ENCODE measurements at places on chromosomes 5 and 9.

DNA sequence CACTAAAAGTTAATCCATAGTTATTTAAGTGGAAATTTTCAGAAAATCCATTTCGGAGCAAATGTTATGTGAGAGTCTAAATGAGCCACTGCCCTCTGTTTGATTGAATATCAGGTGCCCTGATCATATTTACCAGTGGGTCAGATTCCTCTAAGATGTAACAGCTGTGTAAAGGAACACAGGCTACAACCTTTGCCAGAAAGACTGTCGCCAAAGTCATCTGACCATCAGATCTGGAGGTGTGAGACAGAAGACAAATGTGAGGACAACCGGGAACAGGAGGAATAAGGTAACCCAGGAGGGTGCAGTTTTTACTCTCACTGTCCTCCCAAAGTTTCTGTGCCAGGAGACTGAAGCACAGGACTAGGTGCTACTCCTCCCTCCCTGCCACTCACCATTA lies 90.8 kb downstream of the CAAP1 start:
- DNase-seq = no peak

DNA sequence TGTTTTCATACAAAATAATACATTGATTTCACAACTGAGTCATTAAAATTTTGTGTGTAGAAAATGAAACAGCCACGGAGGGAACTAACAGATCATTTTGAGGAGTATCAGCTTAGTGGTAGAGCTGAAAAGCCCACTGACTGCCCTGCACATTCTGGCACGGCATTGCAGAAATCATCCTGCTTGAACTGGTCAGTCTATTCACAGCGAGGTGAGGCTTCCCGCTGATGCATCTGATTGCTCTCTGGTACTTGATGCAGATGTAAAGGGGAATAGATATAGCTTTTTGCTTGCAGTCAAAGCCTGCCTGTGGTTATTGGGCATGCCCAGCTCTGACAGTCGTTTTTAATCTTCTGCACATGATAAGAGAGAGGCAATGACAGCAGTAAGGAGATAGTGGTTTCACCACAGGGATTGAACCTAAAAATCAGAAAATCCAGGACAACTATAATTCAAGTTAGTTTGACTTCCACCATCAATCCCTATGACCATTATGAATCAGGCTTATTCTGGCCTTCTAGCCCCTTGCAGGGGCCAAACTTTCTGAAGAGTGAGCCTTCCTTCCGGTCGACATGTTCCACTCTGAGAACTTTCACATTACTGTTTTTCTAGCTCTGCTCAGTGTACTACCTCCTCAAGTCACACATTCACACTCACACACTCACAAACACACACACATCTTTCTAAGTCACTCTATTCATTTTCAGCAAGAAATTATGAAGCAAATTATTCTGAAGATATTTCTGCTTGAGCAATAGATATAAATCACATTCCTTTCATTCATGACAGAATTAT lies 782.8 kb upstream of the NUDT12 start:
- DNase-seq = no peak

- no peak for DNase-seq
These were observed 23.4 kb downstream of the C9orf50 start for GRCh38 chr9:129597355-129598088.

- no peak for DNase-seq
These were observed 9.8 kb downstream of the PDLIM4 start for GRCh38 chr5:132267166-132267739.

GRCh38 chr5:4150067-4150466 lies 554.4 kb downstream of the IRX1 start:
- no peak for DNase-seq

DNA sequence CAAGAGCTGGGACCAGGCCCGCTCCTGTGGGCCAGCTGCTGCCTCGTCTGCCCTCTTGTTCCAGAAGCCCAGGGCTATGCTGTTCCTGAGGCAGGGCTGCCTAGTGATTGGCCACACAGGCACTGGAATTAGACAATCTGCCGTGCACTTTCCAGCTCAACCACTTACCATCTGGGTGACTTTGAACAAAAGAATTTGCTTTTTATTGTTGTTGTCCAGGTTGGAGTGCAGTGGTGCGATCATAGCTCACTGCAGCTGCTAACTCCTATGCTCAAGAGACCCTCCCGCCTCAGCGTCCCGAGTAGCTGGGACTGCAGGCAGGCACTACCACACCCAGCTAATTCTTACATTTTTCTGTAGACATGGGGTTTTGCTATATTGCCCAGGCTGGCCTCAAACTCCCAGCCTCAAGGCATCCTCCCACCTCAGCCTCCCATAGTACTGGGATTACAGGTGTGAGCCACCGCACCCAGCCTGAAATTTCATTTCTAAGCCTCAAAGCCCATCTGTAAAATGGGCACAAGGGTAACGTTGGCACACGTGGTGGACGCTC lies 1.2 kb upstream of the NEK6 start:
- peak; percentile 70 for DNase-seq

DNA sequence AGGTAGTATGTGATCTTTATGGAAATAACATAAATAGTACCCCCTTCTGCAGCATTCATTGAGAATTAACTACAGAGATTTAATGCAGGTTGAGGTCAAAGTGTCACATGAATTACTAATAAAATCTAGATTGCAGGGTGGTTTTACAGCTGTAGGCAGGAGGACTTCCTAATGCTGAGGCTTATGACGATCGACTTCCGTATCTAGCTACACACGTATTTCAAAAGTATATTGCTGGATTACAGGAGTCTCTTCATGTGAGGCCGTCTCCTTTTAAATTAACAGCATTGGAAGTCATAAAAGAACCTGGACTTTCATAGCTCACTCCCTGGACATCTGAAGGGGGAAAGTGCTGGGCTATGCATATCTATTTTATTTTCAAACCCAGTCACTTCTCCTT lies 180.9 kb downstream of the OSTF1 start:
- no peak for DNase-seq

GRCh38 chr5:41143131-41143901 lies 70.0 kb downstream of the C6 start:
- no peak for DNase-seq

GRCh38 chr9:71928806-71929205 lies 17.4 kb downstream of the C9orf85 start:
- no peak for DNase-seq

DNA sequence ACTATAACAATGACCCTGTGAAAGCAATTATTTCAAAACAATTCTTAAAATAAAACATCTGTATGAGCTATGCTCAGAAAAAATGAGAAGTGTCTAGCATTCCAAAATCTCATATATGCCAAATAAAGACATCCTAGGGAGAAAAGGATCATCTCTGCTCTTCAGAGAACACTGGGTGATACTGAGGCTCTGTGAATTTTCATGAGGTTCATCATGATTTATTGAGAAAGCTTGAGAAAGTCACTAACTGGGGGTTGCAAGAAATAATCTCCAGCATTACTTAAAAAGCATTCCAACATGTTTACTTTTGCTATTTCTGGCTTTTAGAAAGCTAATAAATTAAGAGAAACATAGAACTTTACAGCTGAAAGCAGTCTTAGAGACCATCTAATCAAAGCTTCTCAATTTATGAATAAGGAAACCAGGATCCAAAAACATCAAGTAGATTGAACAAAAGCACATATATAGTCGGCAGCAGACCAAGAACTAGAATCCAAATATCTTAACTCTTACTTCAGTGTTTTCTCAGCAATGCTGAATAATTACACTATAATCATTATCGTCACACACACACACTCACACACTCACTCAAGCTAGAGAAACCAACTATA lies 372.8 kb downstream of the NR2F1-AS1 start:
- DNase-seq = no peak

- no peak for DNase-seq
These were observed 116.0 kb upstream of the LPCAT1 start for GRCh38 chr5:1639757-1640156.

GRCh38 chr5:169121630-169122420 lies 179.1 kb downstream of the SLIT3 start:
- no peak for DNase-seq

- DNase-seq = no peak
These were observed 147.5 kb downstream of the CAVIN4 start for GRCh38 chr9:100725371-100725770.

DNA sequence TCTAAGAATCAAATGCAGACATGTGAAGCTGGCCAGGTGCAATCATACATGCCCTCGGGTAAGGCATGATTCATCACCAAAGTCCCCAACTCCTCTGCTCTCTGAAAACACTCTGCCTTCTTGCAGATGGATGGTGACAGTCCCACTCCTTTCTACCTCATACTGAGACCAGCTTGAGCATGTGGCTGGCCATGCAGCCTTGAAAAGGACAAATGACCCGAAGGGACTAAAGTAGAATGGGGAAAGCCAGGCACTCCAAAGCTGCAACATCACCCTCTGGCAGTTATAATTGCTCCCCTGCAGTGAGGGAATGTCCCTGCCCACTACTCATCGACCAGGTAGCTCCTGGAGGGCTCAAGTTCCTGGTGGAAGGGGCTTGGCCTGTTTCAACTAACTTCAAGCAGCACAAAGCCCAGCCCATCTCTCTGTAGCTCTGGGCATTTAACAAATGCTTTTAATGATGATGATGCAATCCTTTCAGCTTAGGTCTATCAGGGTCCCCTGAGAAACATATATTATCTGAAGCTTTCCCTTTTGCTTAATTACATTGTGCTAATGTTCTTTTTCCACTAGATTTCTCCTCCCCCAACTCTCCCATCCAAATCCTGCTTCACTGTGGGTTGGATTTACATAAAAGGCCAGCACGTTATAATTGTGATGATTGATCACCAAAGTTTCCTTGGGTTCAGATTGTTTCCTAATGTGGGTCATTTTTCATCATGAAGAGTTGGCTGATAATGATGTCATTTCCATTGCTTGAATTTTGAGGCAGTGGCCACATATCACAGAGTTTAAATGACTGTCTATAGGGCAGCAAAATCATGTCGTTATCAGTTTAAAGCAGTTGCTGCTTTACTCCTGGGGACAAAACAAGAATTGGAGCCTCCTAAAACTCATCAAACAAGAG lies 436.5 kb upstream of the SLC30A5 start:
- DNase-seq = no peak

- no peak for DNase-seq
These were observed 395.2 kb downstream of the BNC2 start for GRCh38 chr9:16475257-16475656.

DNA sequence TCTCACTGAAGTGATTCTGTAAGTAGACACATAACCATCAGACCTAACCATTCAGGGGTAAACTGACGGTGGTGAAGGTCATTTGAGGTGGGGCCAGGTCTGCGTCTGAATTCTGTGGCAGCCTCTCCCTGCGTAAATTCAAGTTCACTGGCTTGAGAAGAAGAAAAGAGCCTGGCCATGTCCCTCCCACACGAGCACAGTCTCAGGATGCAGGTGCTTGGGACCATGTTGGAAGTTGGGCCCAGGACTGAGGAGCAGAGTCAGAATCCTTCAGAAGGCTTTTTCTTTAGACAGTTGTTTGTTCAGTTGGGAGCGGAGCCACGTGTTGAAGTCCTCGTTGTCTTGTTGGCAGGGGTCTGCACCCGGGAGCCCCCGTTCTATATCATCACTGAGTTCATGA lies 24.1 kb downstream of the QRFP start:
- DNase-seq = no peak

DNA sequence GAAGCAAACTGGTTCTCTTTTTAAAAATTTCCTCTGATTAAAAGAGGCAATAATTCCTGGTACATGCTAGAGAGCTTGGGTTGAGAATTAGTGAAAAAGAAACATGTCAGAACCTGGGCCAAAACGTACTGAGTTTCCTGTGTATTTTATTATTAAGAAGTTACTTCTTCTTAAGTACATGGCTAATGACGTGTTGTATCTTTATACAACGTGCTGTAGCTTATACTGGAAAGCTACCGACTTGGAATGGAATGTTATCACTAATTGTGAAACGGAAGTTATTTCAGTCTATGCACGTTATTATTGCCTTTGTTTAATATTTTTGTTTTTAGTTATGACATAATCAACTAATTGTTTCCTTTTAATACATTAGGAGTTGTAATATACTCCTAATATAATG lies 43.1 kb downstream of the ZNF366 start:
- DNase-seq = no peak

DNA sequence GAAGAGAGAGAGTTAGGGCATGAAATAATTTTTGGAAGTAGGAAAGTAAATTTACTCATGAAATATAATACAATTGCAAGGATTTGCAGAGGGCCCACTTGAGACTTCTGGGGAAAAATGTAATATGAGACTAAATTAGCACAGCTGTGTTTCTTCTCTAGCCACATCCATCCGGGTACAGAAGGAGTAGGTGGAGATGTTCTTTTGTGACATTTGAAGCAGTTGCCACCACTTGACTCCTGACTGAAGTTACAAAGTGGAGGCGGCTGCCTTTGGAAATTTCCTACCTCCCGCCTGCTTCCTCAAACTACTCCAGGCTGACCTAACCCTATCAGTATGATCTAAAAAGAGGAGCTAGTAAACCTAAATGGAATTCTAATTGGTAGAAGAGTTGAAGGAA lies 58.1 kb upstream of the SHISAL2B start:
- no peak for DNase-seq

DNA sequence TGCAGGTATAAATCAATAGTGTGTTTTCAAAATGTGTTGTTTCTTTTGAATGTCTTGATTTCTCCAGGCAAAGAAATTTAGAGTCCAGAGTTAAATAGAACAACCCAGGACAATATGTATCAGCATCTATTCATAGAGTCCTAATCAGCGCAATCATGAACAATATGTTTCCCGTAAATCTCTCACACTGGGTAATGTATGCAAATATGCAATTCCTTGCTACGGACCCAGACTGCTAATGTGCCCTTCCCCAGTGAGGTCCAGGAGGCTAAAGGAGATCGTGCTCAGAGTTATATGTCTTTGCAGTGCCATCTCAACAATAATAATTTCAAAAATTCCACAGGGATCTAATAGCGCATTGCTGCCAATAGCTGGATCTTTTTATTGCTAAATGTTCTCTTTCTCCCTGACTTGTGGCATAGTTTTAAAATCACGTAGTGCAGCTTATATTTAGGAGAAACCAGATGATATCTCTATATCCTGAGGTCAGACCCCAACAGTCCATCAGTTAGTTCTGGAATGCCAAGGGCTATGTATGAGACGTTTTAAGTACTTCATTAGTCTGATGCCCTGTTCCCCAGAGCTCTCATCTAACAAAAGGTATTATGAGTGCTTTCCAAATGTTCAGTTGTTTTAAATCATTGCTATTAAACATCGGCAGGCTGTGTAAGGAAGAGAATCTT lies 145.1 kb downstream of the MARCHF11 start:
- DNase-seq = no peak

GRCh38 chr5:92635001-92635461 lies 946.0 kb downstream of the NR2F1-AS1 start:
- no peak for DNase-seq

DNA sequence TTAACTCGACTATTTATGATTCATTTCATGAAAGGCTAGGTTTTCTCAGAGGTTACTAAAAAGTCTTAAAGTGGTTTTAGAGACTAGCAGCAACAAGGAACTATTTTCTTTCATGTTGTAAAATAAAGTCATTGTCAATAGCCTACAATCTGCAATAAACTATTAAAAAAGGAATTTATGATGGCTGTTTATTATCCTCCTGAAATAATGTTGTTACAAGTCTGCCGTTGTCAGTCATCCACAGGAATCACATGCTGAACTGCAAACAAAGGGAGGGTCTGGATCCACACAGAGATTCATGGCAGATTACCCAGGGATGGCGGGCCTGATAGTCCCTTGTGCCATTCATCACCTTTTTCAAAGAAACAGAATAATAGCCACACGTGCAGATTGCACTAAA lies 49.2 kb downstream of the TMEM174 start:
- no peak for DNase-seq

- no peak for DNase-seq
These were observed 60.3 kb downstream of the SNX30 start for GRCh38 chr9:112810696-112811490.

Data from SW 1271 (cell line).